ENCODE measurements at places on chromosomes 12 and 14. TPM values are rescaled to one million over a fixed set of nuclear protein-coding genes. Genes with fewer than 3 reads are reported as not detected.

Gene RARG
- polyA plus RNA-seq: 1.7 TPM

Gene FOXA1
- polyA plus RNA-seq: not detected

Gene GALNT9
- polyA plus RNA-seq: not detected

Gene AMN
- 2.4 TPM for polyA plus RNA-seq

Gene SOAT2
- polyA plus RNA-seq: not detected

Gene LRRC9
- polyA plus RNA-seq: not detected

Gene SAMD15
- polyA plus RNA-seq: not detected

Gene KRT3
- polyA plus RNA-seq: not detected

Gene OR6C2
- polyA plus RNA-seq: not detected

Gene FAM186B
- polyA plus RNA-seq: not detected

Gene OLR1
- polyA plus RNA-seq: not detected

Gene FIGNL2
- polyA plus RNA-seq: not detected

Gene PDZRN4
- polyA plus RNA-seq: not detected

Gene LRTM2
- polyA plus RNA-seq: not detected

Gene PPFIA2
- not detected for polyA plus RNA-seq

Gene NINJ2
- 18.6 TPM for polyA plus RNA-seq

Gene NEUROD4
- polyA plus RNA-seq: not detected

Gene OR4E2
- not detected for polyA plus RNA-seq

Gene IKZF4
- polyA plus RNA-seq: 0.32 TPM

Gene IL31
- not detected for polyA plus RNA-seq

Gene CLEC9A
- polyA plus RNA-seq: not detected

Gene CEBPE
- 0.61 TPM for polyA plus RNA-seq

Gene LHX5
- not detected for polyA plus RNA-seq

Gene ABCC9
- polyA plus RNA-seq: not detected

Gene LRRK2
- 10.1 TPM for polyA plus RNA-seq

Gene CIDEB
- 8.9 TPM for polyA plus RNA-seq

Gene COX8C
- not detected for polyA plus RNA-seq

Data from naive B cell (primary cell).